ENCODE measurements at places on chromosomes 1 and 21.

GRCh38 chr21:36379251-36379650 lies 5.9 kb upstream of the CHAF1B start:
- DNase-seq = no peak

- DNase-seq = peak; percentile 10
These were observed 96.3 kb upstream of the TMPRSS15 start for GRCh38 chr21:18499761-18500376.

DNA sequence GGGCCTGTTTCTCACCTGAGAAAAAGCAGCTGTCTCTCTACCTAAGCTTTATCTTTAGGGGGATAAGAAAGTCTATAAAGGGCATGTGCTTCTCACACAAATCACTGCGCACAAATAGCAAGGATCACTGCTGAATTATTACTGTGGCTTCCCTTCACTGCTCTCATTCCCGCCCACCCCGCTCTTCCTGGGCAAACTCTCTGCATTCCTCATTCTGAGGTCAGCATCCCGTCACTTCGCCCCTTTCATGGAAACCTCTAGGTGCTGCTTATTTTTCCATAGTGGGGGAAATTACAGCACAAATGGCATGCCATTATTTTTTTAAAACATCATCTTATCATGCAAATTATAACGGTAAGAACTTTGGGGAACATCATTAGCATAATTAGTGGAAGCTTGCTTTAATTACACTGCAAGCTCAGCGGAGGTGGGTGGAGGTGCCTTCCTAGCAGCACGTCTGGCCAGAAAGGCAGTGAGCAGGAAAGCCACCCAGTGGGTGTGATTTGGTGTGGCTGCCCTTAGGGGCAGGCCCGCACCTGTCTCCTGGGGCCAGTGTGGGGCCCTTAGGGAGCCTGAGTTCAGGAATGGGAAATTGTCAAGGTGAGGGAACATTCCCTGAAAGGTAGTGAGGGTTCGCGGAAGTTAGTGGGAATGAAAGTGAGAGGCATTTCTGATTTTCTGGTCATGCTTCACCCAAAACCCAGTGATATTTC lies 105.9 kb downstream of the LAMC2 start:
- DNase-seq = no peak

DNA sequence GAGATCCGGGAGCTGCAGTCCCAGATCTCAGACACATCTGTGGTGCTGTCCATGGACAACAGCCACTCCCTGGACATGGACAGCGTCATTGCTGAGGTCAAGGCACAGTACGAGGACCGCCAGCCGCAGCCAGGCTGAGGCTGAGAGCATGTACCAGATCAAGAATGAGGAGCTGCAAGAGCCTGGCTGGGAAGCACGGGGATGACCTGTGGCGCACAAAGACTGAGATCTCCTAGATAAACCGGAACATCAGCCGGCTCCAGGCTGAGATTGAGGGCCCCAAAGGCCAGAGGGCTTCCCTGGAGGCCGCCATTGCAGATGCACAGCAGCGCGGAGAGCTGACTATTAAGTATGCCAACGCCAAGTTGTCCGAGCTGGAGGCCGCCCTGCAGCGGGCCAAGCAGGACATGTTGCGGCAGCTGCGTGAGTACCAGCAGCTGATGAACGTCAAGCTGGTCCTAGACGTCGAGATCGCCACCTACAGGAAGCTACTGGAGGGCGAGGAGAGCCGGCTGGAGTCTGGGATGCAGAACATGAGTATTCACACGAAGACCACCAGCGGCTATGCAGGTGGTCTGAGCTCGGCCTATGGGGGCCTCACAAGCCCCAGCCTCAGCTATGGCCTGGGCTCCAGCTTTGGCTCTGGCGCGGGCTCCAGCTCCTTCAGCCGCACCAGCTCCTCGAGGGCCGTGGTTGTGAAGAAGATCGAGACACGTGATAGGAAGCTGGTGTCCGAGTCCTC lies 25.5 kb downstream of the ETV3L start:
- DNase-seq = peak; percentile 41

DNA sequence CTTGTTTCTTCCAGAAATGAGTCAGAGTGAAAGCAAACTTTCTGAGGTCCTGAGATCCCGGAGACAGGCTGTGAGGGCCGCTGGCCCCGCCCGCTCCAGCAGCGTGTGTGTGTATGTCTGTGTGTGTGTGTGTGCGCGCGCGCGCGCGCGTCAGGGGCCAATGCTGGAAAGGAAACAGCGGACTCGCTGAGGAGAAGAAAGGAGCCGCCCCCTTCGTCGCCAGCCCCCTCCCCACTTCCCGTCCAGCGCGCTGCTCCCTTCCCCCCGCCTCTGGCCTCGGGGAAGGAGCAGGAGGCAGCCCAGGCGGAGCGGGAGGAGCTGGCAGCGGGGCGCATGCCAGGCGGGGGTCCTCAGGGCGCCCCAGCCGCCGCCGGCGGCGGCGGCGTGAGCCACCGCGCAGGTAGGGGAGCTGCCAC lies at the start of gene DISC1:
Gene DISC1, plus strand, starts transcription at position 256 of the 416 bp plus-strand sequence. Its CDS starts 78 bp downstream, at position 334.
- DNase-seq = peak; percentile 32

- no peak for DNase-seq
These were observed 29.5 kb upstream of the CR2 start for GRCh38 chr1:207424570-207425131.

DNA sequence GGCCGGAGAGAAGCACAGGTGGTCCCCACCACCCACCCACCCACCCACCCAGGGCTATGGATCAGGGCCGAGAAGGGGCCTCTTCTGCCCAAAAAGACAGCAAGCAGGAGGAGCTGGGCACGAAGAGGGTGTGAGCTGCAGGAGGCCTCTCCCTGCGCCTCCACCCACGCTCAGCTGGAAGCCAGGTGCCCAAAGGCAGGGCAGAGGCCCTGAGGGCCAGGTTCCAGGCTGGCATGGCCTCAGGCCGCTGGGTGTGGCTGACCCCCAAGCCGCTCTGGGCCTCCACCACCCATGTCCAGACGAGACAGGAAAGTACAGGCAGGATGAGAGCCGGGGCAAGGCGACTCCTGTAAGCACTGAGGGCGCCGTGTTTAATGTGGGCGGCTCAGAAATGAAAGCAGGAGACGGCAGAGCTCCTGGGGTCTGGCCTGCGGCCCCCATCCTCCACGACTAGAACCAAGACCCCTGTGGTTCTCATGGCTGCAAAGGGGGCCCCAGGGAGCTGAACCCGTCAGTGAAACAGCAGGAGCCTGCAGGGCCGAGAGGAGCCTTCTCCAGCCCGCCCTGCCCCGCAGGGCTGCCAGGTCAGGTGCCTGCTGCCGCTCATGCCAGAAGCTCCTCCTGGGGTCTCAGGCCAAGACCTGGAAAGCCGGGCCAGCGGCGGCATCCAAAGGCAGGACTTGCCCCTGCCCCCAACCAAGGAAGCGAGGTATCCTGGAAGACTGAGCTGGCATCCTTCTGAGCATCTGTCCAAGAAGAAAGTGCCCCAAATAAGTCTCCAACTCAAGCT lies 56.0 kb downstream of the MEGF6 start:
- DNase-seq = no peak
